ENCODE measurements at places on chromosomes 12 and 14. TPM values are rescaled to one million over a fixed set of nuclear protein-coding genes. Genes with fewer than 3 reads are reported as not detected.

DNA sequence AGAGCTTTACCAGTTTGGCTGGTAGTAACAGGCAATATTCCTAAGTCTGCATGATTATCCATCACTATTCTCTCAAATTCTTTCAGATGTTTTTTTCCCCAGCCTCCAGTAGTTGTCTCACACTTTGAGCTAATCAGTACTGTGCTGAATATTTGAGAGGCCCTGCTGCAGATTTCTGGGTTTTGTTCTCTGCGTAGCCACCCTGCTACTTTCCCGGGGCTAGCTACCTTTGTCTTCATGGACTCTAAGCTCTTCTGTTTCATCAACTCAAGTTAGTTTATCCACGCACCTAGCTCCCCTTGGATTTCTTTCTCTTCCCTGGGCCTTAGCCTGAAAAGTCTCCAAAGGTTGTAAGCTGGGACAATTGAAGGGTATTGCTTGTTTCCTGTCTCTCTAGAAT, 73.0 kb downstream of the FUT8 start:
- no peak for DNase-seq

- peak; percentile 59 for DNase-seq
Measured at GRCh38 chr12:59787610-59788009, 191.8 kb downstream of the SLC16A7 start.

GRCh38 chr12:110174373-110174996, 50.3 kb downstream of the IFT81 start:
- no peak for DNase-seq

The CLEC4E gene
- polyA plus RNA-seq, result not detected

DNA sequence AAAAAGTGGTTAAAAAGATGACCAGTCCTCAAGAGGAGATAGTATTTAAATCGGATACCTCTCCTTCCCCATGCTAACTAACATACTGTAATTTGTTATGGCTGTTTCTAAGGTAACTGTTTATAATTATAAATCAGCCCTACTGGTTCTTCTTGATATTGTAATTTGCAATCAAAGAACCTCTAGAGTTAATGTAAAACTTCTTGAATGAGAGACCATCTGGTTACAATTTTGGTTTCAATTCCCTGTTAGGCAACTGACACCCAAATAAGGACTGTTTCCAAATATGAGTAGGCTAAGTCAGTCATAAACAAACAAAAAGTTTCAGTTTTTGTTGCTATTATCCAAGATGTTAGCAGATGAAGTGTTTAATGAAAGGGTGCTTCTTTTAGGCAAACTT, 120.2 kb upstream of the DNM1L start:
- no peak for DNase-seq

- no peak for DNase-seq
Measured at GRCh38 chr14:100587763-100588411, 670 bp upstream of the BEGAIN start.

- DNase-seq, result peak; percentile 42
Measured at GRCh38 chr12:40745386-40745785, 53.1 kb downstream of the CNTN1 start.

- no peak for DNase-seq
Measured at GRCh38 chr12:64225626-64226025, 3.5 kb upstream of the KICS2 start.

DNA sequence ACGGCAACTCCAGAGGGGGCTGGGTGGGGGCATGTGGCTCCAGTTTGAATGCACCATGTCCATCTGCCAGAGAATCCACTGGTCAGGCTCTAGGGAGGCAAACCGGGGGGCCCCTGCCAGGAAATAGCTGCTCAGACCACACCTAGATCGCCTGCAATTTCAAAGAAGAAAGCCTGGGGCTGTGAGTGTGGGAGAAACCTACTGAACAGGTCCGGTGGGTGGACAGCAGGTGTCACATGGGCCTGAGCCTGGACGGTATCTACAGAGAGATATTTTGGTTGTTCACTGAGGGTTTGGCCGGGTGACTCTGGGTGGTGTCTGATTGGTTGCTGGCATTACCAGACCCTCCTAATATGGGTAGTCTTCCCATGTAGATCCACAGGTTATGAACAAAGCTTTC, 32.0 kb downstream of the DAO start:
- DNase-seq, result no peak

The CACNA1C gene
- polyA plus RNA-seq, result not detected

DNA sequence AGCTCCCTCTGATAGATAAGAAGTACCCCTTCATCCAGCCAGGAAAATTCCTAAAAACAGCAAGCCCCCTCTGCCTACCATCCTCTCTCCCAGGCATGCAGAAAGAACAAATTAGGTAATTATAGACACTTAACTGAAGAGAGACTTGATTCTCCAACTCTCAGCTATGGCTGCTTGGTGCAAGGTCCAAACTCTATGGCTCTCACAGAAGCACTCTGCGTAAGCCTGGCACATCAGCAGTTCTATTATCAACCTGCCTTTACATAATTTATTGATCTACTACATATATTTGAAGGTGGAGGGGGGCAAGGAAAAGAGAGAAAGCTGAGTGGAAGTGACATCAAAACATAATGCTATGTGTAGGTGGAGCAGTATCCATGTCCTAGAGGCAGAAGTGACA, 1.1 kb upstream of the MYO1A start:
- no peak for DNase-seq

Data from A549 (cell line).